ENCODE measurements at places on chromosomes 13 and 19. TPM values are rescaled to one million over a fixed set of nuclear protein-coding genes. Genes with fewer than 3 reads are reported as not detected.
A peak's percentile ranks its signal among the peaks of the same experiment; 100 is the strongest.

DNA sequence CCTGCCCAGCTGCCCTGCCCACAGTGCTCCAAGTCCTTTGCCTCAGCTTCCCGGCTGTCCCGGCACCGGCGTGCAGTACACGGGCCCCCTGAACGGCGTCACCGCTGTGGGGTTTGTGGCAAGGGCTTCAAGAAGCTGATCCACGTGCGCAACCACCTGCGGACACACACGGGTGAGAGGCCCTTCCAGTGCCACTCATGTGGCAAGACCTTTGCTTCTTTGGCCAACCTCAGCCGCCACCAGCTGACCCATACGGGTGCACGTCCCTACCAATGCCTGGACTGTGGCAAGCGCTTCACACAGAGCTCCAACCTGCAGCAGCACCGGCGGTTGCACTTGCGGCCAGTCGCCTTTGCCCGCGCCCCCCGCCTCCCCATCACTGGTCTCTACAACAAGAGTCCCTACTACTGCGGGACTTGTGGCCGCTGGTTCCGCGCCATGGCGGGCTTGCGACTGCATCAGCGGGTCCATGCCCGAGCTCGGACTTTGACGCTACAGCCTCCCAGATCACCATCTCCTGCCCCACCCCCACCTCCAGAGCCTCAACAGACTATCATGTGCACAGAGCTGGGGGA, 5.7 kb downstream of the ZNF526 start:
- H3K27ac ChIP-seq, result no peak overlapping the region
- no peaks in the 10 kb centered on the region for H3K4me1 ChIP-seq
- no peak overlapping the region for H3K4me3 ChIP-seq
- H3K27me3 ChIP-seq, result no peaks in the 10 kb centered on the region
- H3K36me3 ChIP-seq, result peaks cover 57% of the 10 kb centered on the region

GRCh38 chr13:32911506-32911905, 104.7 kb upstream of the KL start:
- peak; percentile 57 for DNase-seq
- H3K27ac ChIP-seq, result no peak overlapping the region
- no peak overlapping the region for H3K4me3 ChIP-seq
- H3K4me1 ChIP-seq, result no peaks in the 10 kb centered on the region
- no peaks in the 10 kb centered on the region for H3K36me3 ChIP-seq

- no peak overlapping the region for H3K27ac ChIP-seq
- H3K27me3 ChIP-seq, result no peaks in the 10 kb centered on the region
- DNase-seq, result no peak
Observed at GRCh38 chr19:44993526-44993925, 7.7 kb upstream of the RELB start.

- H3K27ac ChIP-seq, result no peak overlapping the region
- H3K4me1 ChIP-seq, result peaks cover 19% of the 10 kb centered on the region
- peaks cover 67% of the 10 kb centered on the region for H3K36me3 ChIP-seq
- H3K4me3 ChIP-seq, result no peak overlapping the region
Observed at GRCh38 chr13:110448230-110448629, 113.3 kb downstream of the RAB20 start.

GRCh38 chr13:95112883-95113282, 188.4 kb downstream of the ABCC4 start:
- no peaks in the 10 kb centered on the region for H3K4me1 ChIP-seq
- no peaks in the 10 kb centered on the region for H3K27me3 ChIP-seq
- H3K27ac ChIP-seq, result no peak overlapping the region
- no peak for DNase-seq

Gene FUT1
- under 0.01 TPM for total RNA-seq

Gene PCDH9
- total RNA-seq, result 10.2 TPM

Gene ARRDC5
- total RNA-seq, result not detected

Gene LILRB4
- total RNA-seq, result not detected
